ENCODE measurements at places on chromosomes 13 and 19.

DNA sequence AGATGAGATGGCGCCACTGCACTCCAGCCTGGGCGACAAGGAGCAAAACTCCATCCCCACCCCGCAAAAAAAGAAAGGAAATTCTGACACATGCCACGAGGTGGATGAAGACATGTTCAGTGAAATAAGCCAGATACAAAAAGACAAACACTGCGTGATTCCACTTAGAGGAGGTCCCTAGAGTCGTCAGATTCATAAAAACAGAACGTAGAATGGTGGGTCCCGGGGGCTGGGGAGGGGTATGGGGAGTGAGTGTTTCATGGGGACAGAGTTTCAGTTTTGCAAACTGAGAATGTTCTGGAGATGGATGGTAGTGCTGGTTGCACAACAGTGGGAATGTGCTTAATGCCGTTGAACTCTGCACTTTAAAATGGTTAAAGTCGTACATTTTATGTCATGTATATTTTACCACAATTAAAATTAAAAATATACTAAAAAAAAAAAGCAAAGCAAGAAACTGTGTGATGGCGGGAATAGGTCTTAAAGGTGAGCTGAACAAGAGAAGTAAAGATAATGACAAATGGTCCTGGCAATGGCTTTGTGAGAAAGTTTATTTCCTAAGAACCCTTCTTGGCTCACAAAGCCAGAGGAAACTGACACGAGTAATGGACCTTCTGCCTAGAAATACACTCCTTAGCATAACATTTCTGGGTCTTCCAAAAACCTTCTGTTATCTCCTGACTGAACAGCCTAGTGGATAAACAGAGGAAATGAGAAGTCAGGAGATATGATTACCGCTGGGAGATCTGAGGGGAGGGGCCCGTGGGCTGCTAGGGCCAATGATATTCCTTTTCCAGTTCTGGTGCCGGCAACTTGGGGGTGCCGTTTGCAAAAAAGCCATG lies 4.2 kb upstream of the SPC24 start:
- no peak for DNase-seq

- no peak for DNase-seq
These were observed 29.6 kb downstream of the EPN1 start for GRCh38 chr19:55704494-55705245.

DNA sequence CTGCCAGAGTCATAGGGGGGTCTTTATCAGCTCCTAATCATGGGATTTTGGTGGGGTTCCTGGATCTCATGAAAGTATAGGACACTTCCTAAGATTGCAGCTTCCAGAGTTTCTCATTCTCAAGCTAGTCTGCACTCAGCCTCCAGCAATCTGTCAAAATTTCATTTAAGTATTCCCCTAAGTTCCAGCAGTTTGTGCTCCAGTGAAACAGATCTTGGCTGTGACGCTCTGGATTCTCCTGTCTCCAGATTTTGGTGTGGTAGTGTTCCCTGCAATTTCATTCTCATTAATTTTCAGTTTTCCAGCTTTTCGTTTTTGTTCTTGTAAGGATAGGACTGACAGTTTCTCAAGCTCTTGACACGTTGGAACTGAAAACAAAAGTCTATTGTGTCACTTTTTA lies 908.9 kb upstream of the MIR17HG start:
- no peak for DNase-seq

DNA sequence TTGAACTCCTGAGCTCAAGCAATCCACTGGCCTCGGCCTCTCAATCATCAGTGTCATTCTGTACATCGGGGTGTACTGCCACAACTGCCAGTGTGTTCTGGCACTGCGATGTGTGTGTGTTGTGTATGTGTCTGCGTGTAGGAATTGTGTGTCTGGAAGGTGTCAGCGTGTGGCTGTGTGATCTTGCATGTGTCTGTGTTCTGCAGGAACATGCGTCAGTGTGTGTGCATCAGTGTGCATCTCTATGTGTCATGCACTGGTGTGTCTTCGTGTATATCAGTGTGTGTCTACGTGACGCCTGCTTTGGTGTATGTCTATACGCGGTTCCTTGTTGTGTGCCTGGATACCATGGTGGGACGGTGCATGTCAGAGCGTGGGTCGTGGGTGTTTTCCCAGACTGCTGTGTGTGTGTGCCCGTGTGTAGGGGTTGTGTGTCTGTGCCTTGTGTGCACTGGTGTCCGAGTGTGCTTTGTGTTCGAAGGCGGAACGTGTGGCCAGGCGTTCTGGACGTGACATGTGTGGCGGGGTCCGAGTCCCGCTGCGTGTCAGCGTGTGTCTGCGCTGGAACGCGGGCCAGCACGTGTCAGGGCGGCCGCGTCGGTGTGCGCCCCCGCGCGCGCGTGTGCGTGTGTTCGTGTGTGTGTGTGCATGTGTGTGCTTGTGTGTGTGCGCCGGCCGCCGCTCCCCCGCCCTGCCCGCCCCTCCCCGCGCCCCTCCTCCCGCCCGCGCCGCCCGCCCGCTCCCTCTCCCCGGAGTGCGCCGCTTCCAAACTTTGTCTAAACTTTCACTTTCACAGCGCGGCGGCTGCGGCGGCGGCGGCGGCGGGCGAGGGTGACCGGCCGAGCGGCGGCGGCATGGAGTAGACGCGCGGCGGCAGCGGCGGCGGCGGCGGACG lies at the start of gene NFIX:
Gene NFIX, plus strand, starts transcription at position 775 of the 895 bp plus-strand sequence. CDS start 363 bp downstream, outside the sequence.
- DNase-seq = peak; percentile 39

DNA sequence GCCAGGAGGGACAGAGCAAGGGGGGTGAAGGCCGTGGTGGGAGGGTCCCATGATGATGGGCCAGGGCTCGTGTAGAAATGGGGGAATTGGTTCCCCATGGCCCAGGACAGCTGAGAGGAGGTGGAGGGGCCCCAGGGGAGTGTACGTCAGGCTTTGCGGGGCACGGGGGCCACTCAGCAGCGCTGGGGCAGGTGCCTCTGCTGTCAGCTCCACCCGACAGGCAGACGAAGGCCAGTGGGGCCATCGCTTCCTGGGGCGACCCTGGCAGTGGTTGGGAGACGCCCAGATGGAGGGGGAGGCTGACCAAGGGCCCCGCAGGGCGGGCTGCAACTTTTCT lies 1.9 kb upstream of the TEKTIP1 start:
- DNase-seq = no peak

DNA sequence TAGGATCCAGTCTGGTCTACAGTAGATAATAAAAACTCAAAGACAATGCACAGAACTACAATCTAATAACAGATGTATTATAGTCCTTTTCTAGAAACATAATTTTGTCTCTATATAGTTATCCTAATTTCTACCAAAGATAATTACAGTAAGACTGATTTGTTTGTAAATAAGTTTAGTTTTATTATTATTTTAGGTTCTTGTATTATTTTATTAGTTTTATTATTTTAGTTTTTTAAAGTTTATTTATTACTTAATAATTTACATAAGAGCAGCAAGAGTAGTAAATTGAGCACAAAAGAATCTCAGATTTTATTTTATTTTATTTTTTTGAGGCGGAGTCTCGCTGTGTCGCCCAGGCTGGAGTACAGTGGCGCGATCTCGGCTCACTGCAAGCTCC lies 22.3 kb upstream of the ZNF227 start:
- DNase-seq = no peak

- DNase-seq = no peak
These were observed 170.9 kb upstream of the OBI1 start for GRCh38 chr13:78829821-78830220.

DNA sequence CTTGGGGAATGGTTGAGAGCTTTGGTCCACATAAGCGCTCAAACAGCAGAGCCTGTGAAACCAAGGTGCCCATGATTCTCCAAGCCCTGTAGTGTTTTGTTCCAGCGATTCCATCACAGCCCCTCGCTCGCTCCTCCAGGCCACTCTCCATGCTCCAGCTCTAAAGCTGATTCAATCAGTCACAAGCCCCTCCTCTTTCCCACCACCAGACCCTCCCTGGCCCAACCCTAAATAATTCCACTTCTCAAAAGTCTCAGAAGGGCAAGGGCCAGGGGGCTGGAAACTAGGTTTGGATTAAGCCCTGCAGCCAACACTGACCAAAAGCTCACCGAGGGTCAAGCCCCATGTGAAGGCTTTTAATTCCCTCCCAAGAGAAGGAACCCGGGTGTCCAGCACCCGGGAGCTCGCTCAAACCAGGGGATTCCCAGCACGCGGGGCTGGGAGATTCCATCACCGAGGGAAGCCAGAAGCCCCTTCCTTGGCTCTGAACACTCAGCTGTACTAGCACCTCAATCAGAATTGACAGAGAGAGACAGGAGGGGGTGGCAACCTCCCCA lies 1.5 kb downstream of the ZNF296 start:
- DNase-seq = no peak

All from stimulated activated CD4-positive, alpha-beta T cell treated with anti-CD3 and anti-CD28 coated beads, Interleukin-15, amount 100 ng/mL, for 48 hours (primary cell).